ENCODE measurements at places on chromosomes 11 and 22. TPM values are rescaled to one million over a fixed set of nuclear protein-coding genes. Genes with fewer than 3 reads are reported as not detected.

LAYN gene
- polyA plus RNA-seq = 1.4 TPM

FXYD2 gene
- not detected for polyA plus RNA-seq

RFPL1 gene
- polyA plus RNA-seq = not detected

MS4A6E gene
- polyA plus RNA-seq = not detected

MAPK8IP2 gene
- 0.23 TPM for polyA plus RNA-seq

AMOTL1 gene
- polyA plus RNA-seq = 7.9 TPM

OR4C5 gene
- not detected for polyA plus RNA-seq

Measured in sigmoid colon (tissue), 7 donors.